ENCODE measurements at places on chromosomes 2 and 18. TPM values are rescaled to one million over a fixed set of nuclear protein-coding genes. Genes with fewer than 3 reads are reported as not detected.

The CDK5R2 gene
- not detected for total RNA-seq

The LHCGR gene
- total RNA-seq = not detected

DNA sequence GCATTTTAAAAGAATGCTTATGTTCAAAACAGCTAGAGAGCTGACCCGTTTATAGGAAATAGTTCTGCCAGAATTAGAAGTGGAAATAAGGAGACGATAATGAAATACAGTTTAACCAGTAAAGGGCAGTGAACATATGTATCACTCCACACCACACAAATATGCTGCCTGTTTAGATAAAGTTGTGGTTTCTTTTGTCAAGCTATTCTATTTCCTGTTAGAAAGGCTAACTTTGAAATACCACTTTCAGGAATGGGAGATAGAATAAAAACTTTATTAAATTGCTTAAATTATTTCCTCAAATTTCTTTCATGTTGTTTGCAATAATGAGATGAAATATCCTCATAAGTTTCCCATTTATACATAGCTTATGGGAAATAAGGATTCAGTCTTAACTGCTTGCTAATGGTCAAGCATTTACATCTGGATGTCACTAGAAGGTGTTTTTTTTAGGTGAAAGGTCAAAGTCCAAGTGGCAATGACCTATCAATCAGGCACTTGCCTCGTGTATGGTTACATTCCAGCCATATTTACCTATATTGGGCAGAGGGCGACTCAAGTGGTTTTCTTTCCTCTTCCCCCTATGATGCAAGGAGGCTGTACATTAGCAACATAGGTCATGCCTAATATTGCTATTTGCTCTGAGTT, 148.9 kb downstream of the ZEB2 start:
- peak; percentile 34 for DNase-seq

DNA sequence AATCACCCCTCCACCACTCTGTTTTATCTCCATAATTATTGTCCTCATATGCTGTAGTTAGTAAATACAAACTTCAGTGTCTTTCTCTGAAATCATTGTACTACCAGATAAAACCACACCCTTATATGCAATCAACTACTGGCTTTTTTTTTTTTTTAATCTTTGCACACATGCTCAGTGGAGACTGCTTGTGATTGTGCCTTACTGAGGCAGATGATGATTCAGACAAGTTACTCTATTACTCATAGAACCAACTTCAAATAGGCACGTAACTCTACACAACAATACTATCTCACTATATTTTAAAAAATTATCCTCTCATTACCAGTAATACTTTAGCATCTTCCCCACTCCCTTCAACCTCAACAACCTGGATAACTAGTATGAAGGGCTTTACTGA, 1278.4 kb upstream of the PIK3C3 start:
- peak; percentile 67 for DNase-seq

The HOXD4 gene
- total RNA-seq = 0.05 TPM

The TEX44 gene
- not detected for total RNA-seq

- no peak for DNase-seq
These were observed 4.3 kb upstream of the SALL3 start for GRCh38 chr18:78975292-78975691.

DNA sequence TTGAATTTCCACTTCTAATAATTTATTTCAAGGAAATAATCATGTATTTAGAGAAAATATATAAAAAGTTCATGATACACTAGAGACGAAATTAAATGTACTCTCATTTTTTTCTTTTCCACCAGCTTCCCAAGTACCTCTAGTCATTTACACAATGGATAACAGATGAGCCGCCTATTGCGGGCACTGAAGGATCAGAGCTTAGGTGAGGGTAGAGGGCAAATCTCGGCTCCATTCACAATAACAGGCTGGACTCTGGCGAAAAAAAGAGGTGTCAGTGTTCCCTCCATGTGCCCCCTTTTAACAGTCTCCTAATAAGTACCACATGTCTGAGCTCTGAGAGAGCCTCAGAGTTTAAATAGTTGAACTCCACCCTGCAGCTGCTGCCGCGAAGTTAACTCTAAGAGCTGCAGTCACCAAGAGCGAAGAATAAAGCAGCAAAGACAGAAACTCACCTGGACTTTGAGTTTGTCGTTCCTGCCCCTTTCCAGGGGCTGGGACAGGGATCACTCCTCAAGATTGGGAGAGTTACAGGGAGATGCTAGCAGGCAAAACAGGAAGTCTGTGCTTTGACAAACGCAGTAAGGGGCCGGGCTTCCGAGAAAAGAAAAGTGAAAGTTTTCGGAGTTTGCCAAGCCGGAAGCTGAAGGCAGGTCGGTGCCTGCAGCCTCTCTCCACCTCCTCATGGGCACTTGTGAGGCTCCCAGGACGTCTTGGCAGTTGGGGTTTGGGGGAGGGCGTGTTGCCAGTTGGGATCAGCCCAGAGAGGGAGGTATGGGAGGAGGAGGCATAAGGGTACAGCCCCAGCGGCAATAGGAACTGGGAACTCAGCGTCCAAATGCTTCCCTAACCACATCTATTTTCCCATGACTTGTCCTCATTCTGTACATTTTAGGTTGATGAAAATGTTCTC, at the start of gene SP110:
Gene SP110, minus strand, starts transcription at position 566 of the 913 bp plus-strand sequence. CDS start 3,057 bp downstream, outside the sequence.
- peak; percentile 98 for DNase-seq

DNA sequence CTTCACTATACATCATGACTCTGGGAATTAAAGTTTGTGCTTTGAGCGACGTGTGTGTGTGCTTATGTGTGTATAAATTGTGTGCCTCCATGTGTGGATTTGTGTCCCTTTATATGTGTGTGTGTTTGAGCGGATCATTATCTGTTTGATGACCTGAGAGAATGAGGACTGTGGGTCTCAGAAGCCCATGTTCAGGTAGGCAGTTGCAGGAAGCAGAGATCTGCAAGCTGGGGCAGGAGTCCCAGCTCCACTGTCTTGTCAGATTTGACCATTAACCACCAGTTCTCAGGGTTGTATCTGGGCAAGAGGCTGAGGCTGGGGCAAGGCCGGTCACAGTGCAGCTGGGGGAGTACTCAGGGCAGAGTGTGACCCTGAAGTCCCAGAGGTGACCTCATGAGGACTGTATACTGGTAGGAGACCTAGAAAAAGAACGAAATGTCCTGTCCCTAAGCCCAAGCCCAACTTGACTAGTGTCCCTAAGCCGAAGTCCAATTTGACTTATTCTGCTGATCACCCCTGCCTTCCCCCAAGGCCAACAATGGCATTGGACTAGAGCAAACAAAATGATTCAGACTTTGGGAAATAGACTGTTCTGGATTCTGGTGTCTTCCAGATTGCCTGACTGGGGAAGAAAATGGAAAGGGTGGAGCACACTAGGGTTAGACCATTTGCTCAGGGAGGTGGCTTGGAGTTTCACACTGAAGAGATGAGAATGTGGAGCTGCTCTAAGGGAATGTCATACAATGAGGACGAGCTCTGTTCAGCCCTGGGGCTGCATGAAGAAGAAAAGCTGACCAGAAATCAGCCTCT, 28.1 kb downstream of the RHOB start:
- no peak for DNase-seq

The FAP gene
- total RNA-seq = 31.9 TPM

GRCh38 chr2:168536925-168537466, 80.9 kb downstream of the CERS6 start:
- peak; percentile 27 for DNase-seq

The TUBB8B gene
- not detected for total RNA-seq

The LIMS3 gene
- 0.17 TPM for total RNA-seq

DNA sequence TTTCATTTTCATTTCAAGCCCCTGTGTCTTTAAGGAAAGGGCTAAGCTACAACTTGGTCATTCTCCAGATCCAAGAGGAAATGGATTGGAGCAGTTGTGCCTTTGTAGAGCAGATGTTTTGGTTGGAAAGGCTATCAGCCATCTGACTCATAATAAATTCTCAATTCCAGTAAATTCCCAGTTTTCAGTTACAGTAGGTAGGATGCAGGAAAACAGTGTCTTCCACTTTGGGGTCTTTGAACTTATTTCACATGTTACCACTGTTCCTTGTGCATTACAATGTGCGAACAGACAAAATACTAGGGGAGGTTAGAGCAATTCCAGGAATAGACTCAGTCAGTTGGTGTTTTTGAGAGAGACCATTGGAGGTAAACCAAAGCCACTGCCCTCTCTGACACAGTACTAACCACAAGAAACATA, 211.9 kb downstream of the BABAM2 start:
- peak; percentile 74 for DNase-seq

DNA sequence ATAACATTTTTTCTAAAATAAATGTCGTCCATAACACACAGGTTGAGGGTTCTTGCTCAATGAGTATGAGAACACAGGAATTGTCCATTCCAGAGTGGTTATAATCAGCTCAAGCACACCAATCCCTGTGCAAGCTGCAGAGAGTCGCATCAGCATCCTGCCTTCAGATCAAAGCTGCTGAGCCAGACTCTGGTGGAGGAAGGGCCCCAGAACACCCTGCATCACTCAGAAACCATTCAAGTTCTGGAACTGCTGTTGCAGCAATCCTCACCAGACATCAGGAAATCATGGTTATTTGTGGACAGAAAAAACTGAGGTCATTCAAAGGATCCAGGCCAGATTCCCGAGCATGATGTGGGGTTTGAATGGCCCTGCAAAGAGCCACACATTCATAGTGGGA, 44.5 kb downstream of the DNER start:
- DNase-seq = no peak

DNA sequence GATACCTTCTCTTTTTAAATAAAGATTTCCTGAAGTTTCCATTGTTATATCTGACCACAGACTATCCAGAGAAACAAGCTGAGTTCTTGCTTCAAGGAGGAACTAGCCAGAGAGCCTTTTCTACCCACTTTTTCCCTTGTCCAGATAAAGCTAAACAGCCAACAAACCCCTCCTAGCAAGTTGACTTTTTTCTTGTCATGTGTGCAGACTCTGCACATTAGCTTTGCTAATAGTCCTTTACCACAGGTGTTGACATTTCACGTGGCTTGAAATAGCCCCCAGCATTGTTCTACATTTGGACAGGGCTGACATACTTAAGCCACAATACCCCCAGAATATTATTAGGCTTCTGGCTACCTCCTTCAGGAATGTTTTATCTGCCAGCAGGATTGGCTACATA, 40.7 kb downstream of the PCBP1 start:
- DNase-seq = no peak

The TMEM200C gene
- 0.54 TPM for total RNA-seq

- no peak for DNase-seq
These were observed 7.6 kb upstream of the FARSB start for GRCh38 chr2:222663479-222663878.

The PCARE gene
- total RNA-seq = not detected

The ITGA4 gene
- total RNA-seq = 47.6 TPM

Measured in M059J (cell line).